ENCODE measurements at places on chromosomes 6 and 20.
A peak's percentile ranks its signal among the peaks of the same experiment; 100 is the strongest.

DNA sequence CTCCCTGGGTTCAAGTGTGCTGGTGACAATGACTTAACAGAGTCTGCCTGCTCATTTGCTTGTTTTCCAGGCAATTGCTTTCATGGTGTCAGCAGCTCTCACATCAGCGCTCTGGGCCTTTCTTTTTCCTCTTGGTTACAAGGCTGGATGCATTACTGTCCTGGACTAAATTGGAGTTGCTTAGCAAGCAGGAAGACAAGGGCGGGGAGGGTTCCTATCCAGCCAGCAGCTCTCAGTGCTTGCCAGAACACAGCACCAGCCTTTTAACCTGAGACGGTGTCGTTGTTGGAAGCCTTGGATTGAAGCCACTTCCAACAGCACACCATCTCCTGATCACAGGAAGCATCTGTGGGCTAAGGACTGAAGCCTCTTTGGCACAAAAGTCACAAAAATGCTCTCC is 606.9 kb downstream of the CDH26 start:
- DNase-seq, result no peak

DNA sequence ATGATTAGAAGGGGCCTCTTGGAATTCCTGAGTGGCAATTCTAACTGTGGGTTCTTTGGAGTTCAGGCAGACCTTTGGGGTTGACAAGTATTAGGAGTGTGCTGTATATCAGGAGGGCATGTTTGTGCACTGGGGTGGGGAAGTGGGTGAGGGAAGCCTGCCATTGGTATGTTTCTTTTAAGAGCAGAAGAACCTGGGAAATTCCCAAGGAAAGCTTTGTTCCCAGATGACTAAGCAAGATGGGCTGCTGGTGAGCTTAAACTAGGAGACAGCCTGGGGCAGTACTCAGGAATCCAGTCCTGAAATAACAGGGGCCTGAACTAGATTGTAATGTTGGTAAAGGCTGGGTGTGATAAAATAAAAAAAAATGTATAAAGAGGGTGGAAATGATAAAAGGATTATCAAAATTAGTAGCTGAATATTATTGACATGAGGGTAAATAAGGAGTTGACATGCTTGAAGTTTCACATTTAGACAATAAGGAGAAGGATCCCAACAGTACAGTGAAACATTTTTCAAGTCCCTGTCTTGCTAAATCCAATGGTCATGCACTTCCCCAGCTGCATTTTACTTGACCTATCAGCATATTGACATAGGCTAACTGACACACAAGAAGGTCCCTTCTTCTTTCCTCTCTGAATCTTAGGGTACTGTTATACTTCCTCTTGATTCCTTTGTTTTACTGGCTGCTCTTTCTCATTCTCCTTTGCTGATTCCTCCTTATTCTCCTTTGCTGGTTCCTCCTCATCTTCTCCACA is 18.4 kb upstream of the IFNGR1 start:
- no peak for DNase-seq

- no peak for DNase-seq
Measured at GRCh38 chr6:138275976-138276375, 57.7 kb upstream of the PBOV1 start.

GRCh38 chr6:9484686-9485085 is 930.2 kb downstream of the TFAP2A start:
- DNase-seq, result no peak

DNA sequence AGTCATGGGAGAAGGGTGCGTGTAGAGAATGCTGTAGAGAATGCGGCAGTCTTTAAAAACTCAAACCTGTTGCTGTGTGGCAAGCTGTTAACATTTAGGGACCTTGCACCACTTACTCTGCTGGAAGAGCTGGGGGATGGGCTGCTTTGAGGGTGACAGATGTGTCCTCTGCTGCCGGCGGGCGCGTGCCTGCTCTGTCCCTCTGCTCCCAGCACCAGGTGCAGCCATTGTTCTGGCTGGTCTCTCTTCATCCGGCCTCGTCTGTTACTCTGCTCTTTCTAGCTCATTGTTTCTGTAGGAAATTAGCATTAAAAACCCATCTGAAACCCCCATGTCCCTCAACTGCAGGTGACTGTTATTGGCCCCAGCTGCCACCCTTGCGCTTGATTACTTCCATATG is 78.5 kb downstream of the CBFA2T2 start:
- DNase-seq, result no peak

DNA sequence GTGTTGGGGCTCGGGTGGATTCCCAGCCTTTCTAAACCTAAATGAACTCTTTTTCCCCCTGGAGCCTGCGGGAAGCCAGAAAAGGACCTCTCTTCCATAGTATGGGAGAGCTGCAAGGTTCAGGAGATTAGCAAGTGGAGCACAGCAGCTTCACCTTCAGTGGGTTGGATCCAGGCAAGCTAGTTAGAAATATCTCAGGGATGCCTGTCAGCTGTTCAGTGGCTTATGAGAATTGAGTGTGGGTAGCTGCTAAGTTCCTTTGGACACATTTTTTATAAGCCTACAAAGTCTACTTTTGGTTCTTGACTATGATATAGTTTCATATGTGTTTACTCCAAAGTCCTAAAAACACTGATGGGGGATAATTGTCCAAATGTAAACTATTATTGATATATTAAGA is 642.1 kb downstream of the EPM2A start:
- DNase-seq, result no peak

- DNase-seq, result no peak
Measured at GRCh38 chr6:73631849-73632248, 21.9 kb downstream of the SLC17A5 start.

GRCh38 chr6:132115714-132116366 is 164.7 kb upstream of the CCN2 start:
- no peak for DNase-seq

DNA sequence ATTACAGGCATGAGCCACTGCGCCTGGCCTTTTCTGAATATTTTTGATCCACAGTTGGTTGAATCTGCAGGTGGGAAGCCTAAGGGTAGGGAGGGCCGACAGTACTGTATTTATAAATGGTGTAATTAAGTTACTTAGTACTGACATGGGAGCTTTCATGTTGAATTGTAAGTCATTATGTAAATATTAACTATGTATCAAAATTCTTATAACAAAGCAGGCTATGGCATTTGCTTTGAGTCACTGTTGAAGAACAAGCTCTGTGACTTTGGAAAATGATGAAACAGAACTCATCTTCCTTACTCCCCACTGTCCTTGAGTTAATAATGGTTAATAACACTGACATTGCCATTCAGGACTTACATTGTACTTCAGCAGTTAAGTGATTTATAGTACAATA is 63.0 kb upstream of the TXNDC5 start:
- no peak for DNase-seq

DNA sequence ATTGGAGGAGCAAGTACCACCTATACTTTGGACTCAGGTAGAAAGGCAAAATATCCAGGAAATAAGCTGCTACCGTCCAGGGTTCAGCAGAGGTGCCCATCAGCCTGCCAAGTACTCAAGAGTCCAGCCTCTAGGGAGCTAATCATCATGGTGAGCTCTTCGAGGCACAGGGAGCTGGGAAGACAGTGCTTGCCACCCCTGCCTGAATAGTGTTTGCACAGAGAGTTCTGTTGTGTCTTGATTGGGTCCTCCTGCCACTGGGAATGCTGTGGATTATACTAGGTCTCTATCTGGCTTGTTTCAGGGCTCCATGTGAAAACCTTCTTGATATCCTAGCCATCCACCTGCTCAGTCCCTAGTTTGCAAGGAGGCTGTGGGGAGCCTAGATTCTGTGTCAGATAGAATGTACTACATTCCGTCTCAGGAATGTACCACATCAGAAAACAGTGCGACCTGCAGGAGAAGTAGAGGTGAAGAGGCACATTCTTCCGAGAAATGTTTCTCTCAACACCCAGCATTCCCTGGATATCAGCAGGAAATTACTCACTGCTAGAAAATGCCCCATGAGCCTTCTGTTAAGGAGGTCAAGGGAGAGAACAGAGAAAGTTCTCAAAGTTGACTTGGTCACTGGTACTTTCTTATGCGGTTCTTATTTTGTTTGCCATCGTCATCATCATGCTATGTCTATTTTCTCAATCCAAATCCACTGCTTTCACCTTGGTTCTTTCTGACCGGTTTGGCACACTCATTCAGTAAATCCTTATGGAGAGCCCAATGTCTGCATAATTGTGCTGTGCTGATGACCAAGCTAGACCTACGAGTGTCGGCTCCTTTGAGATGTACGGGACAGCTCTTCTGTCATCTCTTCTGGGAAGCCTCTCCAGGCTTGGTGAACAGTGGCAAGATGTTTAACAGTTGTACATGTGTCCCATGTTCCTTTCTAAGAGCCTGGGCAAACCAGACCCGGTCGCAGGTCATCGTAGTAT is 30.7 kb downstream of the PTPN1 start:
- DNase-seq, result no peak

- DNase-seq, result peak; percentile 68
Measured at GRCh38 chr6:142867988-142868812, 76.8 kb downstream of the HIVEP2 start.

DNA sequence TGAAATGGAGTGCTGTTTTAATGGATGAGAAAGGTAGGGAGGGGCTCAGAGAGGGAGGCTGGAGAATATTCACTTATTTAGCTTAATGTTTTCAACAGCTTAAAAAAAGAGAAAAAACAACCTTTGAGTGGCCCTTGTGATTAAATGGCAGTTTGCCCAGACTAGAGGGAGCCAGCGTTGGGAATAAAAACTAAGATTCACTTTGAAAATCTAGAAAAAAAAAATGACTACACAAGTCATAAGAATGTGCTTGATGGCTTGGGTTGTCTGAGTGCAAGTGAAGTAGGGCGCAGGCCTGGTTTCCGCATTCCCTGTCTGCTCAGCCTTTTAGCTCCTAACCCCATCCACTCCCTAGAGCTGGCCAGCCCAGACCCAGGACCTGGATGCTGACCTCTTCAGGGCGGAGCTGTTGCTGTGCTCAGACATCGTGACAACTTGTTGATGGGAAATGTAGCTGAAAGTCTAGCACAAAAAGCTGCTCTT is 28.9 kb downstream of the UTRN start:
- no peak for DNase-seq

- no peak for DNase-seq
Measured at GRCh38 chr6:18510644-18511033, 123.5 kb downstream of the RNF144B start.

DNA sequence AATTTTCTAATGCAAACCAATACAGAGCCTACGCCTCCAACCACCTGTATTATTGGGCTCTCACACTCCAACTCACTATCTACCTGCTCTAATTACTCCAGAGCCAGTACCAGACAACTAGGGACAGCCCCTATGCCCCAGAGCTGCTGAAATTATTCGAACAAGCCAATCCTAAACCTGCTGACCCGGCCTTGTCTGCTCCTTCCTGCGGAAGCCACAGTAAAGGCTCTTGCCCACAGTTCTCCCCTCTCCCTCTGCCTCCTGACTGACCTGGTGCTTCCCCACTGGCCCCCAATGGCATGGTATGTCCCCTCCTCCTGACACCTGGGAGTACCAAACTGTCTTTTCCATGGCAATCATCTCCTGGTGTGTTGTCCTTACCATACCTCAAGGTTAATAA is 4.1 kb upstream of the TOX2 start:
- DNase-seq, result no peak

- DNase-seq, result no peak
Measured at GRCh38 chr20:60497298-60498035, 539.2 kb downstream of the CDH26 start.

- no peak for DNase-seq
Measured at GRCh38 chr6:24478903-24479302, 10.5 kb downstream of the GPLD1 start.

- DNase-seq, result no peak
Measured at GRCh38 chr6:38355519-38355918, 284.2 kb downstream of the BTBD9 start.

- no peak for DNase-seq
Measured at GRCh38 chr6:36847152-36847551, 7.9 kb upstream of the CPNE5 start.

- no peak for DNase-seq
Measured at GRCh38 chr6:165403006-165403595, 93.7 kb upstream of the C6orf118 start.

DNA sequence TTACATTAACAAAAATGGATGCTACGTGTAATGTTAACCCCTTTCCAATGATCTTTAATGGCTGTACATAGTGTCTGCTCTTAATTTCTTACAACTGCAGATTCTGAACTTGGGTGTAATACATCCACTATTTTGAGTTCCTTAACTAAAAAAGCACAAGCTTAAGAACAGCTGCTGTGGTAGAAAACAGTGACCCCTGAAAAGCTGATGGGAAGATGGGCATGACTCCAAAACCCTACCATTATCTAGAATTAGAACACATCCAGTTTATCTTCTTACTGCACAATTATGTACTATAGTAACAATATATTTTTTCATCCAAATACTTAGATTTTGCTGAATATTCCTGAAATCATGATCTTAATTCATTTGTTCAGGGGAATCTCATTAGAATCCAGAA is 49.3 kb downstream of the LYRM4 start:
- no peak for DNase-seq

DNA sequence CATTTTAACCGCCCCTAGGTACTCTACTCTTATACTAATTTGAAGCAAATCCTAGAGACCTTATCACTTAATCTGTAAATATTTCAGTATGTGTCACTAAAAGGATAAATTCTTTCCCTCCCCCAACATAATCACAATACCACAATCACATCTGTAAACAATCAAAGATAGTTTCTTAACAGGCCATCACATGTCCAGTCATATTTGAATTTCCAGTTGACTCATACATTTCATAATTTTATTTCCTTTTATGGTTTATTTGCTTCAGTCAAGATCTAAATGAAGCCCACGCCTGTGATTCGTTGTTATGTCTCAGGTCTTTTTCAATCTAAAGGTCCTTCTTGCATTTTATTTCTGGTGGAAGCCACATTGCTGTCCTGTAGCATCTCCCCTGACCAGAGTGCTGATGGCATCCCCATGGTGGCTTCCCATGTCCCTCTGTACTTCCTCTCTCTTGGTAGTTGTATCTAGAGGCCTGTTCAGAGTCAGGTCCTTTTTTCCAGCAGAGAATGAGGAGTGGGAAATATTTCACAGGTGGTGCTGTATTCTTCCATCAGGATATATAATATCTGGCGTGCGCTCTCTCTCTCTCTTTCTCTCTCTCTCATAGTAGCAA is 128.6 kb upstream of the SLC22A23 start:
- no peak for DNase-seq

GRCh38 chr20:32358632-32358882 is 426 bp downstream of the ASXL1 start:
- no peak for DNase-seq

- DNase-seq, result no peak
Measured at GRCh38 chr6:63636518-63637021, 968 bp downstream of the PHF3 start.

DNA sequence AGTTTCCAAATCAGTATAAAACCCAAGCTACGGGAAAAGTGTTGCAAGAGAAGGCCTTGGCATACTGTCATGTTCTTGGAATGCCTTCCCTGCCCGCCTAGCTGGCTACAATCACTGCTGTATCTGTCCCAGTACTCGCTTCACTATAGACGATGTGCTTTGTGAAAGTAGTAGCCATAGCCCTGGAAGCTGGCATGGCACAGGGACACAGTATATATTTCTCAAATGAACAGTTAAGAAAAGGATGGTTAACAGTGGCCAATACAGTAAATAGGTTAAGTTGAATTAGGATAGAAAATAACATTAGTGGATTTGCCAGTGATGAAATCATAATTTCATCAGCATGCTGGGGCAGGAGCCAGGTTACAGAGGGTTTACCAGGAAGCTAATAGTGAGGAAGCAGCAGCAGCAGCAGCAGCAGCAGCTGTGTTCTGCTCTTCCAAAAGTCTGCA is 499.3 kb downstream of the CDKAL1 start:
- no peak for DNase-seq
